Purkinje cell (primary cell): ENCODE measurements at places on chromosomes 2 and 18. TPM values are rescaled to one million over a fixed set of nuclear protein-coding genes. Genes with fewer than 3 reads are reported as not detected.

Gene PLEKHH2
- polyA plus RNA-seq: 15.9 and 19.2 TPM in 2 replicates

Gene LYG2
- 0.39 and 11.1 TPM in 2 replicates for polyA plus RNA-seq

Gene PLGLB2
- polyA plus RNA-seq: 1.7 TPM in 1 of 2 replicates, not detected in the other

Gene MROH2A
- not detected in 2 replicates for polyA plus RNA-seq

Gene TUBA3D
- polyA plus RNA-seq: 2.8 TPM in 1 of 2 replicates, not detected in the other

Gene CAPN14
- 0.14 TPM in 1 of 2 replicates, not detected in the other for polyA plus RNA-seq

Gene VWC2L
- polyA plus RNA-seq: 1.3 TPM in 1 of 2 replicates, not detected in the other

Gene ALPI
- polyA plus RNA-seq: not detected in 2 replicates

Gene BZW1
- 122 and 162 TPM in 2 replicates for polyA plus RNA-seq

Gene GPR148
- not detected in 2 replicates for polyA plus RNA-seq

Gene TUBA3E
- polyA plus RNA-seq: 0.20 TPM in 1 of 2 replicates, not detected in the other

Gene ELOA2
- polyA plus RNA-seq: not detected in 2 replicates

Gene SH3RF3
- 0.19 TPM in 1 of 2 replicates, not detected in the other for polyA plus RNA-seq

Gene UGT1A6
- polyA plus RNA-seq: not detected in 2 replicates

Gene C2orf80
- polyA plus RNA-seq: 1.4 and 28.1 TPM in 2 replicates

Gene FAM228A
- 2.0 and 2.6 TPM in 2 replicates for polyA plus RNA-seq

Gene MLPH
- polyA plus RNA-seq: not detected in 2 replicates

Gene FLACC1
- 0.88 and 1.1 TPM in 2 replicates for polyA plus RNA-seq

Gene CSRNP3
- polyA plus RNA-seq: 27.2 and 27.3 TPM in 2 replicates

Gene POTEE
- polyA plus RNA-seq: not detected in 2 replicates

Gene ZAP70
- polyA plus RNA-seq: not detected in 2 replicates

Gene DRC1
- polyA plus RNA-seq: not detected in 2 replicates

Gene STRN
- polyA plus RNA-seq: 5.3 and 7.6 TPM in 2 replicates

Gene EN1
- not detected in 2 replicates for polyA plus RNA-seq

Gene RAB6C
- 2.8 TPM in 1 of 2 replicates, not detected in the other for polyA plus RNA-seq

Gene ATP6V1B1
- not detected in 2 replicates for polyA plus RNA-seq

Gene LINC00305
- polyA plus RNA-seq: not detected in 2 replicates

Gene DCDC2C
- polyA plus RNA-seq: not detected in 2 replicates

Gene LRRTM4
- polyA plus RNA-seq: 9.6 and 21.1 TPM in 2 replicates

Gene COLEC12
- 1.6 and 3.2 TPM in 2 replicates for polyA plus RNA-seq

Gene PPP1CB
- polyA plus RNA-seq: 325 and 435 TPM in 2 replicates

Gene SGO2
- 9.7 and 10.3 TPM in 2 replicates for polyA plus RNA-seq

Gene IL36G
- not detected in 2 replicates for polyA plus RNA-seq

Gene ALLC
- 0.78 and 1.5 TPM in 2 replicates for polyA plus RNA-seq

Gene KATNAL2
- polyA plus RNA-seq: 4.4 and 6.4 TPM in 2 replicates

Gene EGR4
- polyA plus RNA-seq: 0.99 TPM in 1 of 2 replicates, not detected in the other

Gene KCNG2
- not detected in 2 replicates for polyA plus RNA-seq

Gene ZNF385B
- polyA plus RNA-seq: 16.3 and 25.8 TPM in 2 replicates

Gene TMEM17
- polyA plus RNA-seq: 29.9 and 47.7 TPM in 2 replicates

Gene IL1RL1
- polyA plus RNA-seq: not detected in 2 replicates

Gene LDLRAD4
- 8.9 and 9.1 TPM in 2 replicates for polyA plus RNA-seq

Gene CROCC2
- polyA plus RNA-seq: not detected in 2 replicates

Gene CCDC102B
- polyA plus RNA-seq: 25.6 and 26.7 TPM in 2 replicates

Gene LCLAT1
- 5.6 and 13.8 TPM in 2 replicates for polyA plus RNA-seq

Gene RSAD2
- 0.24 TPM in 1 of 2 replicates, not detected in the other for polyA plus RNA-seq

Gene LIPG
- polyA plus RNA-seq: not detected in 2 replicates

Gene TFCP2L1
- not detected in 2 replicates for polyA plus RNA-seq

Gene MGAT4A
- 98.7 and 117 TPM in 2 replicates for polyA plus RNA-seq

Gene INHBB
- 5.3 and 8.0 TPM in 2 replicates for polyA plus RNA-seq

Gene CCDC148
- polyA plus RNA-seq: 6.8 and 8.5 TPM in 2 replicates

Gene TDRD15
- not detected in 2 replicates for polyA plus RNA-seq

Gene CFAP65
- polyA plus RNA-seq: 2.5 TPM in 1 of 2 replicates, not detected in the other

Gene IKZF2
- polyA plus RNA-seq: 1.4 and 3.0 TPM in 2 replicates
